Skin of body (tissue), 3 donors: ENCODE measurements at places on chromosomes 5 and 9. TPM values are rescaled to one million over a fixed set of nuclear protein-coding genes. Genes with fewer than 3 reads are reported as not detected.

SMIM33 gene
- total RNA-seq: not detected

GFI1B gene
- 0.59 TPM for total RNA-seq

IL13 gene
- total RNA-seq: 0.10 TPM

AQP3 gene
- 169 TPM for total RNA-seq

AGXT2 gene
- total RNA-seq: not detected

PCDHB9 gene
- total RNA-seq: 0.89 TPM

ANKRD34B gene
- 0.10 TPM for total RNA-seq

RAB3C gene
- 0.20 TPM for total RNA-seq

GCNT4 gene
- 2.4 TPM for total RNA-seq

GABRA6 gene
- total RNA-seq: not detected

SLC6A18 gene
- not detected for total RNA-seq

SPEF2 gene
- total RNA-seq: 13.8 TPM

STC2 gene
- total RNA-seq: 0.69 TPM

PPP2R2B gene
- total RNA-seq: 2.2 TPM

MRPL41 gene
- 22.2 TPM for total RNA-seq

CRAT gene
- 28.7 TPM for total RNA-seq
